DMS53 (cell line): ENCODE measurements at places on chromosomes 7 and 10.

DNA sequence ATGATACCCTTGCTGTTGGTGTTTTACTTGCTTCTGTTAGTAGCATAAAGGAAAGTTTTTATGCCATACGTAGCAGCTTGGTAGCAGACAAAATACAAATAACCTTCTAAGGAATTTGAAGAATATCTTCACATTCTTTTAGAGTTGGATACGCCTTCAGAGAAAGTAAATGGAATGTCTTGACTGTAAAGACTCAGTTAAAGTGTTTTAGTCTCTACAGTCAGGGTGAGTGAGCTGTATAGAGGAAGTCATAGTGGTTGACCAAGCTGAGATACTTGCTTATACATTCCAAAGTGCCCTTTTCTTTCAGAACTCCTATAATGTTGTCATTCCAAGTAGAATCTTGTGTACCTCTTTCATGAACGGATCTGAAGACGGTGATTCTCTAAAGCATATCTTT is 37.7 kb downstream of the RABGEF1 start:
- no peak for DNase-seq

- no peak for DNase-seq
Observed at GRCh38 chr10:124557648-124558338, 96.2 kb downstream of the LHPP start.

DNA sequence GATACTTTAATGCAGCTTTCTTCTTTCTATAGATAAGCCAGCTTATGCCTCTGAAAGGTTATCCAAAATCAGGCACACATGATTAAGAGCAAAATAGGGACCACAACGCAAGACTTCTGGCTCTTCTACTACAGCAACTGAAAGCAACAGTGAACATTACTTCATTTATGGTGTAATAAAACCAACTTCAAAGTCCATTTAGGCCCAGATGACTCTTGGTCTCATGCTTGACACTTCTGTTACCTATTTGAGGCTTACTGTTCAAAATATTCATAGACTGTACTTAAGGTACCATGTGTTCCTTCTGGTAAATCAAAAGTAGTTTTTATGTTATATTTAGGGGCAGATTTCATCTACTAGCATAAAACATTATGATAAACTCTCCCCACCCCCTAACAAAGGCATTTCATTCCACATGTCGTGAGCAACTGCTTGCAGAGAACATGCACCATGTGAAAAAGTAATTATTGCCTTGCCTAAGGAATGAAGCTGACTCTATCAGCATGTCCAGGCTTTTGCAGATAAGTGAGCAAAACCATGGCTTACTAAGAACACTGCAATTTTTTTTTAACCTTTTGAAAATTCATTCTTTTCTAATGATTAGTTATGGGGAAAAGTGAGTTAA is 154.9 kb upstream of the ITGB1 start:
- no peak for DNase-seq

DNA sequence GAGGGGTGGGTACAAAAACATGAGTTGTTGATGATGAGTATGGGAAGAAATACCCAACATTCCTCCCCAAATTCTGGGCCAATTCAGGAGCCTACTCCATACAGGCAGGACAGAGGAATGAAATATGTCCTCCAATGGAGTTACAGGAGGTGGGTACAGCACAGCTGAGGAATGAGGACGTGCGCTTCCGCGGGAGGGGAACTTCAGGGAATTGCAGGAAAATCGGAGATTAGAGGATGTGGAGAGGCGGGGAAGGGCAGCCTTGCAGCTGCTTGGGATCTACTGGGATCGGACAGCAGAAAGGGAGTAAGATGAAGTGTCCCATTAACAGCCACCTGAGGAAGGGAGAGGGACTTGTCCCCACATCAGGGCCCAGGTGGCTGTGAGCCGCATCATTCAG is 50.2 kb downstream of the PDIA4 start:
- DNase-seq = no peak

GRCh38 chr7:144508702-144509101 is 105.2 kb upstream of the NOBOX start:
- DNase-seq = no peak

- DNase-seq = peak; percentile 48
Observed at GRCh38 chr10:22250897-22251660, 33.3 kb upstream of the EBLN1 start.

DNA sequence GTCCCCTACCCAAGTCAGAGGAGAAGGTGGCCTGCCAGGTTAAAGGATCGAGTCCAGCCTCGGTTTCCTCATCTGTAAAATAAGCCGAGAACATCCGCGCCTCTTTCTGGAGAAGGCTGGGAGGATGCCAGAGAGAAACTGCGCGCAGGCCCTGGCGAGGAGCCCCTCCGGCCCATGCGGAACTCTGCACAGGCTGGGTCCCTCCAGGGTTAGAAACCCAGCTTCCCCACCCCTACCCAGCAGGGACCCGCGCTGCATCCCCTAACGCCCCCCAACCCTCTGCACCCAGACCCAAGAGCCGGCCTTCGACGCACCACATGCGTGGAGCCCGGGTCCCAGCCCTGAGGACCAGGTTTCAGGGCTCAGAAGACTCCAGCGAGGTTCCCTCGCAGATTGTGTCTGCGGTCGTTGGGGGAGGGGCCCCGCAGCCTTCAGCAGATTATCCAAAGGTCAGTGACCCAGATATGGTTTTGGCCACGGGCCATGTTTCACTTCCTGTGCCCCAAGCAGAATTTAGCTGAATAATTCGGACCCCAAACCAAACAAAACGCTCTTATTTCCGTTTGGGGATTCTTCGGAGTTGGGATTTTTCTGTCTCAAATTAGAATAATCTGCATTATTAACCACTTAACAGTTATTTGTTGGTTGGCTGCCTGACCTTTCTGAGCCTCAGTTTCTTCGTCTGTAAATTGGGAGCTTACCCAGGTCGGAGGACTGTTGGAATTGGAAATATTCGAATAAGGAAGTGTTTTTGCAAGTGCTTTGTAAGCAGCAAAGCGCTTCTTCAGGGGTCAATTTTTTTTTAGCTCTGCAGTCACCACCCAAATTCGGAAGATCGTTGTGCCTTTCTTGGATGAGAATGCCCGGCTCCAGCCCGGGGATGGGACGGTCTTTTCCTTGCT is 167.7 kb downstream of the UBE2H start:
- peak; percentile 56 for DNase-seq

GRCh38 chr10:121485436-121486139 is 112.7 kb downstream of the FGFR2 start:
- DNase-seq = no peak

DNA sequence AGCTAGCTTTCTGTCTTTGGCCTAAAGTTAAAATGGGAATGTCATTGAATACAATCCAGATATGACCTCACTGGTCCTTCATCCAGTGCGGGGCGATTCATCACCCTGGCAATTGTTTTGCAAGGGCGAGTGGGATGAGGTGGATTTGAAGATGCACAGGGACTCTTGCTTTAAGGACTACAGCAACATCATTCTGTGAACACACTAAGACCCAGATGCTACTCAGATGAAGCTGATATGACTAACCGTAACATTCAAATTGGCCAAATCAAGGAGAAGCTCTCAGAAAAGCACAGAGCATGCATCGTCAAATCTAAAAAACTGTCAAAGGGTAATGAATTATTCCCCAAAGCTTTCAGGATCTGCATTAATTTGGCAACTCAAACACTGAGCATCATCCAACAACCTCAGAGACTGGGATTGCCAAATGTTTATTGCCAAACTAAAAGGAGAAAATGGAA is 12.8 kb downstream of the CPA1 start:
- no peak for DNase-seq

GRCh38 chr10:87053111-87053510 is 33.0 kb downstream of the FAM25A start:
- no peak for DNase-seq

DNA sequence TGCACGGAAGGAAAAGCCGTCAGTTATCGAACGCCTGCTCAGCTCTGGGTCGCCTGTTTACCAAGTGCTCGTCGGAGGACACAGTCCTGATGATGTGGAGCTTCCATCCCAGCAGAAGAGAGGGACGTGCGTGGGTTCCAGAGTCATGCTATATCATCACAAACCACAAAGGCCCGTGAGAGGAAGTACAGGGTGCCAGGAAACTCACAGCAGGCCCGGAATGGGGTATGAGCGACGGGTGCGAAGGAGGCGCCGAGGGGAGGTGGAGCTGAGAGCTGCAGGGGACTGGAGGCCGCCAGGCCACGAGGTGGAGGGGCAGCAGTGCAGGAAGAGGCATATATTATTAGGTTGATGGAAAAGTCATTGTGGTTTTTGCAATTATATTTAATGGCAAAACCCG is 102.5 kb downstream of the ACTR3B start:
- no peak for DNase-seq

- DNase-seq = no peak
Observed at GRCh38 chr10:123563994-123564393, 102.2 kb upstream of the GPR26 start.

GRCh38 chr7:47516985-47517600 is 64.8 kb downstream of the TNS3 start:
- DNase-seq = no peak

GRCh38 chr7:101238226-101239182 is 902 bp upstream of the CLDN15 start:
- DNase-seq = no peak

DNA sequence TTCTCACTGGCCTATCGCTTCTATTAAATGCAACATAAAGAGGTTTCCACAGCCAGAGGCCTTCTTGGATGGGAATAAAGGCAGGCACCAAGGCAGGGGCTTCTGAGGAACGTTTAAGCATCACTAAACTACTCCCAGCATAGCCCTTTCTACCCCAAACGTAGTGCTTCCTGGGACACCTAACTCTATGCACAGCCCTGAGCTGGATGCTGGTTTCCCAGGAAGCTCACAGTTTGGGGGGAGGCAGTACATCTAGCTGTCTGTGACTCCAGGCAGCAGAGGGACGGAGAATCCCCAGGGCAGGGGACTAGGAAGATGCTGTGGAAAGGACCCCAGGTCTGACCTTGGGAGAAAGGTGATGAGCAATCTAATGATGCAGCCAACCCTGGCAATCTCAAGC is 192.8 kb upstream of the ZMIZ1 start:
- DNase-seq = no peak

DNA sequence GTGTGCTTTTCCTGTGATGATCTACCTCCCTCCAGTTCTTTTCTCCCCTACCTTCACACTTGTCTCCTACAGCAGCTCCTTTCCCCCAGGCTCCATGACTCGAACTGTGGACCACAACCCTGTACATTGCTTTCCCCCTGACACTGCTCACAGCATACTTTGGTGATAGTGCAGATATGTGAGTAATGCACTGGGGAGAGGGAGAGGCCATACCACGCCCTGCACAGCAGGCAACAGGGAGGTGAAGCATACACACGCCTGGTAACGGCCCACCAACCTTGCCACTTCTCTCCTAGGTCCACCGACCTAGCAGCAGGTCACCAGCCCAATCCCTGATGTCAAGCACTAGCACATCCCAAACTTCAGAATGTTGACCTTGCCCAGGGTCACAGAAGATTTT is 238.2 kb downstream of the GRID1 start:
- DNase-seq = no peak

- no peak for DNase-seq
Observed at GRCh38 chr7:91656541-91657482, 223.7 kb downstream of the MTERF1 start.

- no peak for DNase-seq
Observed at GRCh38 chr10:18868919-18869318, 179.7 kb upstream of the MALRD1 start.

GRCh38 chr10:131997366-131998049 is 15.8 kb upstream of the BNIP3 start:
- DNase-seq = peak; percentile 83

GRCh38 chr10:70254778-70255328 is 21.6 kb upstream of the PPA1 start:
- no peak for DNase-seq

DNA sequence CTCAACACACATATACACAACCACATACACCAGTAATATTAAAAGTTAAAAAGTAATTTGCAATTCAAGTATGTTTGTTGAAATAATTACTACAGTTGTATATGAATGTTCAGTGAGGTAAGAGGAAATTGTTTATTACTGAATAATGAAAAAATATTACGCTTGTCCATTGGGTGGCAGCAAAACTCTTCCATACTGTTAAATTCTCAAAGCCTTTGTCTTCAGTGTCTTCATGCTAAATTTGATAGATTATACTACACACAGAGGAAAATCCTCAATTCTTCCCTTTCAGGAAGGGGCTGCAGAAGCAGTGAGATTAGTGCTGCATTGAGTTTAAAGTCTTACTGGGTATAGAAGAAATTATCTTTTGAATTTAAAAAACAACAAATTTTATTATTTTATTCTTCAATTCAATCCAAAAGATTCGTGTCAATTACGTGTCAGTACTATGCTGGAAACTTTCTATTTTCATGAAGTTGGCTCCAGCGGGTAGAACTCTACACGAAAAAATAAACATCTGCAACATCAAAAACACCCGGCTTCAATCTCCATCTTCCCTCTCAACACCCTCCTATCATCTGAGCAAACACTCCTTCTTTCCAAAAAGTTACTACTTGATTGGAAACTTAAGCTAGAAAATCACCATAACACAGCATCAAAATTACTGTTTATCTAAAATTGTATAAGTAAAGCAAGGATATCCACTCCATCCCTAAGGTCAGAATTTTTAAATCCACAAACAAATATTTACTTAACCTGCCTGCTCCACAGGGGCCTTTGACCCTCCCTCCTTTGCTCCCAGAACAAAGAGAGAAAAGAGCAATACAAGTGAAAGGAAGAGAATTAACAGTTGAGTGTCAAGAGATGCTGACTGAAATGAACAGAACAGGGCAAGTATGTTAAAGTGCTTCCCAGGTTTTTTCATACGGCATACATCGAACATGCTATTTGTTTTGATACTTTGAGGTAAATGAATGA is 37.0 kb upstream of the TES start:
- peak; percentile 80 for DNase-seq

DNA sequence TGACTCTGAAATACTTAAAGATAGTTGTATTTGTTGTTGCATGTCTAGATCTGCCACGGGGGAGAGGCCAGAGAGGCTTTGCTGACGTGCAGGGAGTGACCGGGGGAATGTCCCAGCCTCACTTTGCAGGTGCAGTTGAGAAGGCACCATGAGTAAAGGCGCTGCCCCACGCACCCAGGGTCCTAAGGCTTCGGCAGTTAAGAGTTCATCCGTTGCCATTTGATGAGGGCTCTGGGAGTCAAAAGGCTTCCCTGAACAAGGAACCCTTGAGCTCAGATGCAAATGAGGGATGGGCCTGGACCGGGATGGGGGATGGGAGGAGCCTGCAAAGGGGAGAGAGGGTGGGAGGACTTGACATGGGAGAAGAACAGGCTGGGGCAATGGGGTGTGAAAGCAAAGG is 20.4 kb downstream of the PPP2R2D start:
- DNase-seq = no peak

GRCh38 chr10:28459453-28460144 is 73.3 kb upstream of the WAC start:
- no peak for DNase-seq

GRCh38 chr7:111727905-111728634 is 165.8 kb upstream of the IMMP2L start:
- DNase-seq = no peak

DNA sequence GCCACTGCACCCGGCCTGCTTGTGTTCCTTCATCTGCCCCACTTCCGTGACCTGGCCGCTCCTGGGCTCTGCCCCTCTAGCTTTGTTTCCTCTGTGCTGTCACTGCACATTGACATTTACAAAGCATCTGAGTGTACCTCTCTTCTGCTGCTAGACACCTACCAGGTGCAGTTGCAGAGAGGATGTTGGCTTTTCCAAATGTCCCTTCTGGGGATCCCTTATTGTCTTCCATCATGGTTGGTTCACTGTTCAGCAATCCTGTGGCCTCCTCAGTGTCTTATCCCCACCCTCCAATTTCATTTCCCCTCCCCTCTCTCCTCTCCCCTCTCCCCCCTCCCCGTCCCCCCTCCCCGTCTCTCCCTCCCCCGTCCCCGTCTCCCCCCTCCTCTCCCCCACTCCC is 13.8 kb downstream of the VWA2 start:
- peak; percentile 56 for DNase-seq

- no peak for DNase-seq
Observed at GRCh38 chr7:155371331-155371883, 73.7 kb downstream of the INSIG1 start.
